Activated naive CD8-positive, alpha-beta T cell treated with anti-CD3 and anti-CD28 coated beads for 36 hours (primary cell): ENCODE measurements at places on chromosomes 1 and 21.
A peak's percentile ranks its signal among the peaks of the same experiment; 100 is the strongest.

DNA sequence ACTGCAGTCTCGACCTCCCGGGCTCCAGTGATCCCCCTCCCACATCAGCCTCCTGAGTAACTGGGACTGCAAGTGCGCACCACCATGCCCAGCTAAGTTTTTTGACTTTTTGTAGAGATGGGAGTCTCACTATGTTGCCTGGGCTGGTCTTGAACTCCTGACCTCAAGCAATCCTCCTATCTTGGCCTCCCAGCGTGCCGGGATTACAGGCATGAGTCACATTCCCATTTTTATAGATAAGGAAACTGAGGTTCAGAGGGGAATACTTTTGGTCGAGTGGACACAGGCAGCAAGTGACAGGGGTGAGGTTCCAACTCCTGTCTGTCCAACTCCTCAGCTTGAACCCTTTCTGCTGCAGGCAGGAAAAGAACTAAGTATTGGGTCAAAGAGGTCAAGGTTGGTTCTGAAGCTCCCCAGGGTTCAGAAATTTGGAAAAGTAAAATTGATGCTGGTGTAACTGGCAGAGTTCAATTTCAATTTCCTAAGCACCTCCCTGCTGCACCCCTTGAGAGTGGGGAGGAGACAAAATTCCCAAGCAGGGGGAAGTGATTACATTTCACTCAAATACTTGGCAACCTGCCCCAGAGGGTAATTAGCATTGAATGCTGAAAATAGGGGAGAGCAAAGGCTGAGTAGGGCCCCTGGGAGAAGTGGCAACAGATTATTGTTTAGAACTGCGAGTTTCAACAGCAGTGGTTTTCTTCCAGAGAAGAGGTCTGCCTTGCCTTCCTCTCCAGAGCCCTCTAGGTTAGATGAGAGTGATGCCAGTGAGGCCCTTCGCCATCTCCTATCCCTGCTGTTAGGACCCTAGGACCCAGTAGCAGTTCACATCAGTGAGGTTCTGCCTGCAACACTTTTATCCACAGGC, 17.5 kb upstream of the ALPL start:
- no peak for DNase-seq

- no peak for DNase-seq
These were observed 19.8 kb upstream of the ASB17 start for GRCh38 chr1:75952016-75952415.

DNA sequence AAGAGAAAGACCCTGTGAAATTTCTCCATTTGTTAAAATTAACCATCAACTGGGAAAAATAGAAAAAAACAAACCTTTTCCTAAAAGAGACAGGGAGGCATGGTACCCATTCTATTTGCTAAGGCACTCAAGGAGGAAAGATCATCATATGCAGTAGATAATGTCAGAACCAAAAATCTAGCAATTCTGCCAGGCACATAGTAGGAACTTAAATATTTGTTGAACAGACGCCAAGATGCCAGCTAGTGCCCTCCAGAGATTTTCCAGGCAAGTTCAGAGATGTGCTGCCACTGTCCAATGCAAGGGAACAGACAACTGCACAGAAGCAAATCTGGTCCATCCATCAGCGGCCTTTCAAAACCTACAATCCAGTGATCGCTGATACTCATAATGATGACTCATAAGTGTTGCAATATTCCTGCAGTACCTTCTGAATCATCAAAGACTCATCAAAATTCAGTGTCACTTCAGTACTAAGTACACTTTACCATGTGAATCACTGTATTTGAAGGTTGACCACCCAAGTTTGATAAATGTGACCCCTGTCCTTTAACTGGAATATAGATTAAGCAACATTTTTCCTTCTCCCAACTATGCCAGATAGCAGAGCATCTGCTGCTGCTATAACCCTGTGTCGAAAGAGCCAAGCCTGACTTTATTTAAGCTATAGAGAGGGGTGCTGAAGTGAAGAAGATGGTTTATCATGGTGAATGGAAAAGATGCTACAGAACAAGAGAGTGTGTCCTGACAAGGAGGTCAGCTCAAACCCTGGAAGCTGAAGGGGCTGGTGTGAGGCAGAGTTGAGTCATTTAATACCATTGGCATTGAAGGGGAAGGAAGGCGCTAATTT, 99.1 kb downstream of the MT1HL1 start:
- DNase-seq, result no peak

- DNase-seq, result no peak
These were observed 35.4 kb downstream of the WNT2B start for GRCh38 chr1:112544011-112544688.

DNA sequence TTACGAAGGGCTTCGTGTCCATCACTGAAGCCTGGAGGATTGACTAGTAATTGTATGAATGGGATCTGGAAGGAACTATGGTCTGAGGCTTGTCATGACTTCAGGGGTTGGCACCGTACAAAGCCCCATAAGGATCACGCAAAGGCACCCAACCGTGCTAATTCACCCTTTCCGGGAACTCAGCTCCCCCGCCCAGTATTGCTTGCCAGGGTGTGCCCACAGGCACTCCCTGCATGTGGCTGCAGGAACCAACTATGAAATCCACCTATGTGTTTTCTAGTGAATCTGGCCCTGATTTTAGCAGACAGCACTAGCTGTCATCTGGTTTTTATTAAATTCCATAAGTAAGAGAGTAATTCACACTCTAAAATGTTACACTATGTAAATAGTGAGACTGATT, 139.2 kb downstream of the TM2D1 start:
- DNase-seq, result no peak

DNA sequence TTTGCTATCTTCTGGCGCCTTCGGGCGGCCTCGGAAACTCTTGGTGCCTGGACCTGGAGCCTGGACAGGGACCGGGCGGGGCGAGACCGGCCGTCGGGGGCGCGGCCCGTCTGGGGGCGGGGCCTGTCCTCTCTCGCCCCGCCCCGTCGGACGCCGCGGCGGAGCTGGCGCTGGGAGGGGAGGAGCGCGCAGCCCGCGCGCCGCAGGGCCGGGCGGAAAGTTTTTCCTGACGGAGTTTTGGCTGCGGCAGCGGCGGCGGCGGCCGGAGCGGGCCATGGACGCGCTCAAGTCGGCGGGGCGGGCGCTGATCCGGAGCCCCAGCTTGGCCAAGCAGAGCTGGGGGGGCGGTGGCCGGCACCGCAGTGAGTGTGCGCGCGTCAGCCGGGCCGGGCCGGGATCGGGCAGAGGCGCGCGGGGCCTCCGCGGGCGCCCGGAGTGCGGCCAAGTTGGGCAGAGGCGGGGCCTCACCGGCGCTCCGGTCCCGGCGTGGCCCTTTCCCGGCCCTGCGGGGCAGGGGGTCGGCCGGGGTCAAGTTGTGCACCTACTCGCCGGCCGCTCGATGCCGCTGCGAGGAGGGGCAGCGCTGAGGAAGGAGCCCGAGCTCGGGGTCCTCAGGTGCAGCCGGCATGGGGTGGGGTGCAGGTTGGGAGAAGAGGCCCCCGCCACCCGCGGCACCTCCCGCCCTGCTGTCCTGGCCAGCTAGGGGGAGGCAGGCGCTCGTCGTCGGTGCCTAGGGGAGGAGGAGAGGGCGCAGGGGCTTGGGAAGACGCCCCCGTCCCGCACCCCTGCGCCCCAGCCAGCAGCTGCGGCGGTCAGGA, at the start of gene LDLRAP1:
LDLRAP1 (plus strand) TSS at position 182 of the 818 bp plus-strand sequence; CDS start at position 275, 93 bp downstream.
- peak; percentile 76 for DNase-seq

- no peak for DNase-seq
These were observed 109.0 kb downstream of the SDCCAG8 start for GRCh38 chr1:243364866-243365265.

DNA sequence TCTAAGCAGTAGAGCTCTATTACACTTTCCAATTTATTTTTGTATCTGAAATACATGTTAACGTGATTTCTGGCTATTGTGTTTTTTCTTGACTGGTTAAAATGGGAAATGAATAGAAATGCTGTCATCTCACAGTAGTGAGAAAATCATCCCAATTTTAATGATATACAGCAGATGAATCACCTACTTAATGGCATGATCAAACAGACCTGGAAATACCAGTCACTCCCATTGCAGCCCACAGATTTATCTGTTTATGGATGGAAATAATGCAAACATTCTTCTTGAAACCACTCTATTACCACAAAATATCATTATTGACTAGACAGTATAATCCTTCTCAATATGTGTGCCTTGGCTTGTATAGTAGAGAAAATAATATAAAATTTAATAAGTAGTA, 497.8 kb upstream of the ADAMTS5 start:
- DNase-seq, result no peak
